Activated gamma-delta T cell (primary cell): ENCODE measurements at places on chromosomes 6 and 20.

- DNase-seq = no peak
Measured at GRCh38 chr6:40308533-40309306, 278.4 kb downstream of the LRFN2 start.

- DNase-seq = no peak
Measured at GRCh38 chr6:108029226-108029921, 45.2 kb downstream of the OSTM1 start.

GRCh38 chr6:100255701-100256100 is 209.0 kb downstream of the SIM1 start:
- DNase-seq = no peak

DNA sequence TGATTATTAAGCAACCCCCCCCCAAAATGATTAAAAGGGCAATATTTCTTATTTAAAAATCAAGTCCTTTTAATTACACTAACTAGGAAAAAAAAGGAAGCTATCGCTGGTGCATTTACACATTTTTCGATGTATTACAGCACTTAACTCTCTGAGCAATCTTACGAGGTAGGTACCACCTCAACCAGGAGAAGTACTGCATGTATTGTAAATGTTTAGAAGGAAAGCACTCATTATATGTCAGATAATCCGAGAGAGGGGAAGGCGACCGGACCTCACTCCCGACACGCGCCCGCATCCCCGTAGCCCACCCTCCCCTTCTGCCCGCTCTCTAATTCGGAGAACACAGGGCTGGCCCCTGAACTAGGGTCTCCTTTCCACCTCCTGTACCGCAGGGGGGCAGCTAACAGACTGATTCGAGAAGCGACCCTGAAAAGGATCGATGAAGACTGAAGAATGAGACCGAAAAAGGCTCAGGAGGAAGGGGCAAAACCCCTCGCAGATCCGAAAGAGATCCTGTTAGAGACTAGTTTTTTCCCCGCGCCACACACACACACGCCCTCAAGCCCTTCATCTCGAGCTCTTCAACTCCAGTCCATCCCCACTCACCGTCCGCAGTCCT is 337 bp downstream of the ESF1 start:
- DNase-seq = no peak

DNA sequence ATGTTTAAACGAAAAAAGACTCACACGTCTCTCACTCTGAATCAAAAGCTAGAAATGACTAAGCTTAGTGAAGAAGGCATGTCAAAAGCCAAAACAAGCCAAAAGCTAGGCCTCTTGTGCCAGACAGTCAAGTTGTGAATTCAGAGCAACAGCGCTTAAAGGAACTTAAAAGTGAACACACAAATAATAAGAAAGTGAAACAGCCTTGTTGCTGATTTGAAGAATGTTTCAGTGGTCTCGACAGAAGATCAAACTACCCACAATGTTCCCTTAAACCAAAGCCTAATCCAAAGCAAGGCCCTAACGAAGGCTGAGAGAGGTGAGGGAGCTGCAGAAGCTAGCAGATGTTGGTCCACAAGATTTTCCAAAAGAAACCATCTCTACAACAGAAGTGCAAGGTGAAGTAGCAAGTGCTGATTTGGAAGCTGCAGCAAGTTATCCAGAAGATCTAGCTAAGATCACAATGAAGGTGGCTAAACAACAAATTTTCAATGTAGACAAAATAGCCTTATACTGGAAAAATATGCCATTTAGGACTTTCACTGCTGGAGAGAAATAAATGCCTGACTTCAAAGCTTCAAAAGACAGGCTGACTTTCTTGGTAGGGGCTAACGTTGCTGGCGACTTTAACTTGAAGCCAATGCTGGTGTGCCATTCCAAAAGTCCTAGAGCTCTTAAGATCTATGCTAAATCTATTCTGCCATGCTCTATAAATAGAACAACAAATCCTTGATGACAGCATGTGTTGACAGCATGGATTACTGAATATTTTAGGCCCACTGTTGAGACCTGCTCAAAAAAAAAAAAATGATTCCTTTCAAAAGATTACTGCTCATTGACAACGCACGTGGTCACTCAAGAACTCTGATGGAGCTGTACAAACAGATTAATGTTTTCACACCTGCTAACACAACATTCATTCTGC is 40.3 kb downstream of the SEC63 start:
- no peak for DNase-seq

DNA sequence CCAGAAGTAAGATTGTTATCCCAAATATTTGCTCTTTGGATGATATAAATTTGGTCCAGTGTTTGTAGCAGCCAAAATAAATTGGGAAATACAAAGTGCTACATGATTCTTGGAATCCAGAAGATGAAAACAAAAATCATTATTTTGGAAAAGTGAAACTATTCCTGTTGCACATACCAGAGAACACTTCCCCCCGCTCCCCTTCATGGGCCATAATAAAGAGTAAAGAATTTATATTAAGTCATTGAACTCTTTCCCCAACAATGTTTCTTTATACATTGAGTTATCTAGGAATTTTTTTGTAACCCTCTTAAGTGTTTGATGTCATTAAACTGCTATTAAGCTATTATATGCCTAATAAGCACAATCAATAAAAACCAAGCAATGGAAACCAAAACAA is 490.4 kb upstream of the HS3ST5 start:
- DNase-seq = no peak

GRCh38 chr6:103177791-103178190 is 1681.9 kb downstream of the HACE1 start:
- no peak for DNase-seq

DNA sequence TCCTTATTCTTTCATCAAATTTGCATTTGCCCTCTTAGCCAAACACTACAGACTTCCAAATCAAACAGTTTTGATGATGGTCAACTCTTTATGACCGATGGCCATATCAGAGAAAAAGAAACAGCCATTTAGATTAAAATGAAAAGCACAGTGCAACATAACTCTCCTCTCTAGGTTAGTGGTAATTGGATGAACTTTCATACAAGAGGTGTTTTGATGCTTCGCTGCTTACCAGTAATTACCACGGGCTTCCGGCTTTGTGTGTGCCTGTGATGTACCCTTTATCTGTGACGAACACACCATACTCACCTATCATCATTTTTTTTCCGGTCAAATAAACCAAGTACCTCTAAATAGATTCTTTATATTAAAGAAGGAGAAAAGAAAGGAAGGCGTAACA is 181.8 kb downstream of the FOXA2 start:
- no peak for DNase-seq

DNA sequence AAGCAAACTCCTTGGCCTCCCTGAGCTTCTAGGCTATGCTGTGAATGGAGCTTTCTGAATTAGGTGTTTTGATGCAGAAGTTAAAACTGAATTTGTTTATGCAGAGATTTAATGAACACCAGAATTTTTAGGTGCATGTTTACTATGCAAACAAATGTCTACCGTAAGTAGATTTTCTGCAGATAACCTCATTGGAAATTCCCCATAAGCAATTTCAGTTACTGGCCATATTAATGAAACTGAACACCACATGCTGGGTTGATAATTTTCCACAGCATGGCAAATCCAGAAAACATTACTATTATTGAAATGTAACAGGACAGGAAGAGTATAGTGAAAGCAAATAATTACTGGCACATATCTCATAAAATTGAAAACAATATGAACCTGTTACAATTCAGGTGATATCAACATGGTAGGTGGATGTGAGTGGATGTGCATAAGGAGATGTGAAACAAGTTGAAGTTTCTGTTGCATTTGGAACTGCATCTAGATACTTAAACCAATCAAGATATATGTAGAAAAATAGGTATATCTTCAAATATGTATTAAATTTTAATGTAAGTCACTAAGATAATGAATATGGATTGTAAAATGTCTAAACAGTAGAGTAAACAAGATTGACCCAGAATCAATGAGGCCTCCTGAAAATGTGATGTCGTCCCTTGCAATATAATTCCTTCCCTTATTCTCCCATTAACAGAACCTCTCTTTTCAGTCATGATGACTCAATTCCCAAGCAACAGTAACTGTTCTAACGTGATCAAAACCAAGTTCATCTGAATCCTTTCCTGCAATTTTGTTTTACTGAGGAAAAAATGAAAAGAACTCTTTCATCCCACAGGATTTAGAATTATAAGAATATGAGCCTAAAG is 11.0 kb downstream of the PTCHD4 start:
- no peak for DNase-seq

GRCh38 chr6:19369785-19370184 is 467.4 kb upstream of the ID4 start:
- no peak for DNase-seq

DNA sequence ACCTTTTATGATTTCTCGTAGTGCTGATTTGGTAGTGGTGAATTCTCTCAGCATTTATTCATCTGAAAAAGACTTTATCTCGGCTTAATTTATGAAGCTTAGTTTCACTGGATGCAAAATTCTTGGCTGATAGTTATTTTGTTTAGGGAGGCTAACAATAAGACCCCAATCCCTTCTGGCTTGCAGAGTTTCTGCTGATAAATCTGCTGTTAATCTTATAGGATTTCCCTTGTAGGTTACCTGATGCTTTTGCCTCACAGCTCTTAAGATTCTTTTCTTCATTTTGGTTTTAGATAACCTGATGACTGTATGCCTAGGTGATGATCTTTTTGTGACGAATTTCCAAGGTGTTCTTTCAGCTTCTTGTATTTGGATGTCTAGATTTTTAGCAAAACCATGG is 388.7 kb downstream of the UTRN start:
- DNase-seq = no peak

DNA sequence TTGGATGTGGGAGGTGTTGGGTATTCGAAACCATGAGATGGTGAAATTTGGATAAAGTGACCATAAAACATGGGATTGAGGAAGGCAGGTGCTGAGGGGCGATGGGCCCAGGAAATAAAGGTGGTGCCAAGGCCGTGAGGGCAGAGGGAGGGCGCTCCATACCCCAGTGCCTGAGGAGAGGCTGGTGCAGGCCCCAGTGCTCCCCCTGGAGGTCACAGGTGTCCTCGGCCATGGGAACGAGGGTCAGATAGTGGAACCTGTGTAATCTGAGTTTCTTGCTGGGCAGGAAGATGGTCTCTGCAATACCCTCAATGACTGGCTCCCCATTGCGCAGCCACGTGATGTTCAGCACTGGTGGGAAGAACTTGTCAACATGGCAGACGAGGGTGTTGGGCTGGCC is 16.2 kb downstream of the HLA-DPB1 start:
- peak; percentile 18 for DNase-seq

DNA sequence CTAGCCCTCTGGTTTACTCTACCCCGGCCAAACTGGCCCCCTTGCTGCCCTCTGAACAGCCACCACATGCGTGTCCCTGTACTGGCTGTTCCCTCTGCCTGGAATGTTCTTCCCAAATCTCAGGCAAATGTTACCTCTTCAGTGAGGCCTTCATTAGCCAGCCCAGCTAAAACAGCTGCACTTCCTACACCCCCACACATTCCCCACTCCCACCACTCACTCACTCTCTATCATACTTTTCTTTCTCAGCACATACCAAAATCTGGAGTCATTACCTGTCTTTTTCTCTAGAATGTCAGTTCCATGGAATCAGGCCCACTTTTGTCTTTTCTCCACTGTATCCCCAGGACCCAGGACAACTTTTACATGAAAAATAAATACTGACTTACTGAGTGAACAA is 401.2 kb upstream of the SULF2 start:
- no peak for DNase-seq

DNA sequence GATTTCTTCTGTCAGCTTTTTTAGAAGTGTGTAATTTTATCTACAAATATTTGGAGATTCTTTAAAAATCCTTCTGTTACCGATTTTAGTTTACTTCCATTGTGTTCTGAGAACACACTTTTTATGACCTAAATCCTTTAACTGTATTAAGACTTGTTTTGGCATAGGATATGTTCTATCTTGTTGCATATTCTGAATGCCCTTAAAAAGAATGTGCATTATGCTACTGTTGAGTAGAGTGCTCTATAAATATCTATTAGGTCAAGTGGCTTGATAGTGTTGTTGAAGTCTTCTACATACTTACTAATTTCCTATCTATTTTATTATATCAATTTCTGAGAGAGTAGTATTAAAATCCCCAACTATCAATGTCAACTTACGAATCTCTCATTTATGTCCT is 502.2 kb downstream of the MAFB start:
- no peak for DNase-seq

DNA sequence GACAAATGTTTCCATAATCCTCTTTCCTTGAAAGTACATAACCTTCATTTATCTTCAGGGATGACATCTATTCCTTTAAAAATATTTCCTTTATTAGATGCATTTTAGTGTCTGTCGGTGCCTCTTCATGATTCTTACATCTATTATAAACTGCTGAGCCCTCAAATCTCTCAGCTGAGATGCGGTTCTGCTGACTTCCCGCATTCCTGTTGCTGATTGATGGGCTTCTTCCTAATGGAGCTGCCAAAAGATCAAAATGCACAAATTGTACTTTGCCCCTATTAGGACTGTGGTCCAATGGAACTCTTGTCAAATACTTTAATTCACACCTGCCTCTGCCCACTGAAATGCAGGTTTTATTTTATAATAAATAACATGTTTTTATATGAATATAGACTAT is 78.7 kb upstream of the SAMD5 start:
- DNase-seq = no peak

GRCh38 chr20:52751571-52751970 is 220.6 kb upstream of the TSHZ2 start:
- DNase-seq = no peak

DNA sequence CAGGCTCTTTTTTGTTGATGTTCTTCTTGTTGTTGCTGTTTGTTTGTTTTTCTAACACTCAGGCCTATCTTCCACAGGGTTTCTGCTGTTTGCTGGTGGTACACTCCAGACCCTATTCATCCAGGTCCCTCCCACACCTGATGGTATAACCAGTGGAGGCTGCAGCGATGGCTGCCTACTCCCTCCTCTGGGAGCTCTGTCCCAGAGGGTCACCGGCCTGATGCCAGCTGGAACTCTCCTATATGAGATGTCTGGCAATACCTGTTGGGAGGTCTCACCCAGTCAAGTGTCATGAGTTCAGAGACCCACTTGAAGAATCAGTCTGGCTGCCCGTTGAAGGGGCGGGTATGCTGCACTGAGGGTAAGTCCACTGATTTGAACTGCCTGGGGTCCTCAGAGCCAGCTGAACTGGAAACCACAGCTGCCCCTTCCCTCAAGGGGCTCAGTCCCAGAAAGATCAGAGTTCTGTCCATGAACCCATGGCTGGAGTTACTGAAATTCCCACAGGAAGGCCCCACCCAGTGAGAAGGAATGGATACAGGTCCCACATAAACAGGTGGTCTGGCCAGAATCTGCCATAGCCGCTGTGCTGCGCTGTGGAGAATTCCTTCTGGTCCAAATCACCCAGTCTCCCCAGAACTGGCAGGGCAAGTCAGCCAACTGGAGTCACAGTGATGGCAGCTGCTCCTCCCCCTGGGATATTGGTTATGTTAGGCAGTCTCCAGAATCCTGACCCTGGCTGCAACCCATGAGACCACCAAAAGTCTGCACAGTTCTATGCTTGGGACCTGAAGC is 664.4 kb downstream of the FRK start:
- DNase-seq = no peak
